T-cell (primary cell): ENCODE measurements at places on chromosomes 7 and 10.

DNA sequence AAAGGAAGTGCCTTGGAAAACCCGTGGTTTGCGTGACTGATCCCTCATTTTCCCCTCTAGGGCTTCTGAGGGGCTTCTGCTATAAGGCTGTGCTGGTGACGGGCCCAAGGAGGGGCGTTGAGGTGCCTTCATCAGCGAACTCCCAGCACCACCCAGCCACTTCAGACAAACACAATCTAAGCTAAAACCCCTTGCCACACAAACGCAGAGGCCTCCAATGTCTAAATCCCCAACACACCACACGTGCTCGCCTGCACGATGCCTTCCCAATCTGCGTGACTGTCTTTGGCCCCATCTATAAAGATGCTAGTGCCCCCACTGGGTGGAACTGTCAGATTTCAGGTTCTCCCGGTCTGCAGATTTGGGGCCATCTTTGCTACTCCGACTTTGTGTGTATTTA lies 4.1 kb upstream of the GAD2 start:
- no peak for DNase-seq

DNA sequence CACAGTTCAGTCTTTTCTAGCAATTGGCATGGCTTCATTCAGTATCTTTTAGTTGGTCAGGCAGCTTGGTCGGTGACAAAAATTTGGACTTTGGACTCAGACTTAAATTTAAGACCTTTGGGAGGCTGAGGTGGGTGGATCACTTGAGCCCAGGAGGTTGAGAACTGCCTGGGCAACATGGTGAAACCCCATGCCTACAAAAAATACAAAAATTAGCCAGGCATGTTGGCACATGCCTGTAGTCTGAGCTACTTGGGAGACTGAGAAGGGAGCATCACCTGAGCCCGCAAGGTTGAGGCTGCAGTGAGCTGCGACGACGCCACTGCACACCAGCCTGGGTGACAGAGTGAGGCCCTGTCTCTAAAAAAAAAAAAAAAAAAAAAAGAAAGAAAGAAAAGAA lies 19.5 kb upstream of the ITPRID1 start:
- DNase-seq: no peak

DNA sequence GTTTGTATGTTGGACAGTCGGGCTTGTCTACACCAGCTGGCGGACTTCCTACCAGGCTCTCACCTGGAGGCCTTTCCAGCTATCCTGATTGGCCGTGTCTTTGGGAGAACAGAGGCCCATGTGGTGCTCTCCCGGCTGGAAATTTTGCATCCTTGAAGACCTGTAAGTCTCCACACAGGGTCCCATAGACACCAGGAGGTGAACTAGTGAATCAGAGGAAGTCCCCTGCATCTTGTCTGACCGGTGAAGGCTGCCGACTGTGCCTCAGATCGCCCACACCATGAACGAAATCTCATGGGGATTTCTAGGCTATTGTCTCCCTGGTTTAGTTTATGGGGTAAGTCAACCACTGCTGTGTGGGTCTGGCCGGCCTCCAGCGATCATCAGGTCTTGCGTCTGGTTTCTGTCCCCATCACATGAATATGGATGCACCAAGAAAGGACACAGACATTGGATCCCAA lies 108.4 kb upstream of the LYZL2 start:
- no peak for DNase-seq

- no peak for DNase-seq
Observed at GRCh38 chr7:22561321-22561811, 61.4 kb upstream of the STEAP1B start.

- DNase-seq: no peak
Observed at GRCh38 chr10:78178940-78179339, 145.3 kb downstream of the RPS24 start.

DNA sequence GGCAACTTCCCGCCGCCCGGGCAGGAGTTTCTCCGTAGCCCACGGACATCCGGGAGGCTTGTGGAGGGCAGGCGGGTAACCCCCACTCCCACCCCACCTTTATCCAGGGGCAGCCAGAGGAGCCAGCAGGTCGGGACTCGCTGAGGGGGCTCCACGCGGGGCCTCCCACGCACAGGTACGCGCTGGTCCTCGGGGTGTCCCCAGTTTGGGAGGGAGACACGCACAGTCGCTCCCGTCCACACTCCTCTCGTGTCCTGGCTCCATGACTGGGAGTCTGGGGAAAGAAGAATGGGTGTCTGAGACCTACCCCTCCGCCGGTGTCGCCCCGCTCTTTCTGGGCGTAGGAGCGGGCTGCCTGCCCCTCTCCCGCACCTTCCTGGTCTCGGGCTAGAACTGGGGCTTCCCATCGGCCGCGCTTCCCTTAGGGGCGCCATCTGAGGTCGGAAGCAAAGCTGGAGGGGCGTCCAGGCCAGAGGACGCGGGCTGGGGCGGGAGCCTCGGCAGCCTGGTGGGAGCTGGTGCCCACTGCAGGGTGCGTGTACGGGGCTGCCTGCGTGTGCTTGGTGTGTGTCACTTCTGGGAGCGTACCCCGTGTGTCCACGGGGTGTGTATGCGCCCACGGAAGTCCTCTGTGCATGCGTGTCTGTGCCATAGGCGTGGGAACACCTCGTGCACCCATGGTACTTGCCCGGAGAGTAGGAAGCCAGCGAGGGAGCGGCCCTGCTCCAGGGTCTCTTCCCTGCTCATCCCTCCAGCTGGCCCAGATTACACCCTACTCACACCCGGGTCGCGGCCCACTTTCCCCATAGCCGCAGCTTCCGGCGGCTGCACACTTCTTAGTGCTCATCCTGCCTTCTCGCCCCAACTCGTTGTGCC lies 73.0 kb upstream of the LEP start:
- DNase-seq: no peak

DNA sequence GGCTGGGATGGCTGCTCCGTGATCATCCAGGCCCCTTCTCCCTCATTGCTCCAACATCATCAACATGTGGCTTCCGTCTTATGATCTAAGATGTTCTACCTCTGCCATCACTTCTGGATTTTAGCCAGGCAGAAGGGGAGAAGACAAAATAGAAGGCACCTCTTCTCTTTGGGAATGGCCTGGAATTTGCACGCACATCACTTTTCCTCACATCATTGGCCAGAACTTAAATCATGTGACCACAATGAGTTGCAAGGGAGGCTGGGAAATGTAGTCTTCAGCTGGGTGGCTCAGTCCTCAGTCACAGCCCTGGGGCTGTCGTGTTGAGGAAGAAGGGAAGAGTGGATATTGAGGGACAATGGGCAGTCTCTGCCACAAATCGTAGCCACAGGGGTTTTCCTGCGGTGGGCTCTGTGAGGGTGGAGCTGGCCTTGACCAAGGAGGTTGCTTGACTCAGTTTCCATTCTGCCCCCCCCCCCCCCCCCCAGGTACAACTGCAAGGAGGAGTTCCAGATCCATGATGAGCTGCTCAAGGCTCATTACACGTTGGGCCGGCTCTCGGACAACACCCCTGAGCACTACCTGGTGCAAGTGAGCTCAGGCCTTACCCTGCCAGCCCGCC lies 50.3 kb downstream of the PALD1 start:
- no peak for DNase-seq

DNA sequence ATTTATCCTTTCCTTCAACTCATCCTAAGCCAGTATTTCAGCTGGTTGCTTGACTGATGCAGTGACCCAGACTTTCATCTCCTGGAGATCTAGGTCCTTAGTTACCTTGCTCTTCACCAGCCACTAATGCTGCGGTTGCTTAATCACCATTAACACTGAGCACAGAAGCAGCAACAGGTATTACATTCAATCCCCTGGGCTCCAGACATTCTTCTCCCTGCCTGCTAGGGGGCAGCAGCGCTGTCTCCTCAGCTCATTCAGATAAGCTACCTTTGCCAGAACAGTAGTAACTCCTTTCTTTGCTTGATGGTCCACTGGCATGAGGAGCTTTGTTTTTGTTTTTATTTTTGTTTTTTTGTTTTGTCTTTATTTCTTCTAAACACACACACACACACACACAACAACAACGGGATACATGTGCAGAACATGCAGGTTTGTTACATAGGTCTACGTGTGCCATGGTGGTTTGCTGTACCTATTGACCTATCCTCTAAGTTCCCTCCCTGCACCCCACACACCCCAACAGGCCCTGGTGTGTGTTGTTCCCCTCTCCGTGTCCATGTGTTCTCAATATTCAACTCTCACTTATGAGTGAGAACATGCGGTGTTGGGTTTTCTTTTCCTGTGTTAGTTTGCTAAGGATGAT lies 1043.2 kb upstream of the C7orf33 start:
- no peak for DNase-seq

DNA sequence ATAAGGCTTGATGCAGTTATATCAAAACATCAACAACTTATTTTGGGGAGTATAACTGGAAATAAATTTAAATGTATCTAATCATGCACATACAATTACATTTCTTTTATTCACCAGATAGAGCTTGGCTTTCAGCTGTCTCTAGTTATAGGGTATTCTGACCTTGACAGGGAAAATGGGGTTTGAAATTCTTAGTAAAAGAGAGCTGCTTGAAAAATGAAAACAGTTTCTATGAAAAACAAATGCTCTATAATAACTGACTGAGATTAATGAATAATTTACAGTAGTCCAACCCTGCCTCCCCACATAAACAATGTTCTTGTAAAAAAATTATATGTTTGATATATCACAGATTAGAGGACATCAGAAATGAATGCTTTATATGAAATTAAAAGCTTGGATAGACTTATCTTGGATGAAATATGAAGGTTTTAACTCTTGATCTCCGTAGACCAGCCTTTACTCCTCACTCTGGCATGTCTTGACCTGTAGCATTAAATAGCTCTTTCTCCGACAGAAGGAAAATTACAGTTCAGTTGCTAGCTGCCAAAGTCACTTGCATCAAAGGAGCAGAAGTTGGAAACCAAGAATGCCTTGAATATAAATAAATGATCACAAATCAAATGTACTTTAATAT lies 32.1 kb downstream of the VWC2 start:
- no peak for DNase-seq
